ENCODE measurements at places on chromosomes 11 and 22.
A peak's percentile ranks its signal among the peaks of the same experiment; 100 is the strongest.

- DNase-seq, result no peak
These were observed 380.0 kb upstream of the B3GAT1 start for GRCh38 chr11:134792044-134792443.

- DNase-seq, result no peak
These were observed 29.4 kb upstream of the LYVE1 start for GRCh38 chr11:10597877-10598351.

DNA sequence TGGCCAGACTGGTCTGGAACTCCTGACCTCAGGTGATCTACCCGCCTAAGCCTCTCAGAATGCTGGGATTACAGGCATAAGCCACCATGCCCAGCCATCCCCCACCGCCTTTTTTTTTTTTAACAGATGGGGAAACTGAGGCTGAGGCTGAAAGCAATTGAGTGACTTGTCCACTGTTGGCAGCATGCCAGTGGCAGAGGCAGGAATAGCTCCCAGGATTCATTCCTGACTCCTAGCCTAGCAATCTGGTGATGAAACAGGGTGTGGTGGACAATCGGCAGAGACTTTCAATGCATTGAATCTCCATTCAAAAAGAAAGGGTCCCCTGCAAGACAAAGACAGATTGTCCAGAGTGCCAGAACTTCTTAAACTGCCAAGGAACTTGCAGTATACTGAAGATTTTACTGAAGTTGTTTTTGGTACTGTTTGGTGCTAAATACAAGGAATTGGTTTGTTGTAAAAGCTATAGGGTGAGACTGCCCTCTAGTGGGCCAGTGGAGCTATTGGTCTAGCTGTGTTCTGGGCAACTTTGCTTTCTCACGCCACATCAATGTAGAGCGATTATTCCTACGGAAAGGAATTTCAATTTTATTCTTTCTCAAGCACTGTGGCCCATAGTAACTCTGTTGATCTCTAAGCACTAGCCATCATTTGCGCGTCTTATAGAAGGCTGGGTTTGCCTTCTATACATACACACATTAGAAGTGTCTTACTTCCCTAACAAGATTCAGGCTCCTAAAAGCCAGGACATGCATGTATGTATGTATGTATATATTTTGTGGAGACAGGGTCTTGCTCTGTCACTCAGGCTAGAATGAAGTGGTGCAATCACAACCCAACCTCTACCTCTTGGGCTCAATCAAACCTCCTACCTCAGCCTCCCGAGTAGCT is 21.0 kb downstream of the C22orf31 start:
- DNase-seq, result peak; percentile 97

DNA sequence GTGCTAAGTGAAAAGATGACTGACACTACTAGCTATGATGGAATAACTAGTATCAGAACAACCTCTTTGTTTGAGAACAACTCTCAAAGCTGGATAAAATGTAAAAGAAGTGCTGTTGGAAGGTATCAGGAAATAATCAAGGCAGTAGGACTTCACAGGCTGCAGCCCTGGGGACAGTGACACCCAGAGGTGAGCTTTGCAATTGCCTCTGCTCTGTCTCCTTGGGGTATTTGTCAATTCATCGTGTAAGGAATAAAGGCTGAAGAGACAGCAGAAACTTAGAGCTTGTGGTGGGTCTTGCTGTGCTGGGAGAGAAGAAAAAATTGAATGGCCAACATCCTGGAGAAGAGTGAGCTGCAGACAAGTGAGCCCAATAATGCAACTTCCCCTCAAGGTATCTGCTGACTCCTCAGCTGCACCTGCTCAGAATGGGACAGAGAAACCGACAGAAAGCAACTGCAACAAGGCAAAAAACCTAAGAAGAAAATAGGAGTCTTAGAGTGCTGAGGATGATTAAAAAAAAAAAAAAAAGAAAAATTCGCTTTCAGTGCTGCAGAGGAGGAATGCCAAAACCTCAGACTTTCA is 141.1 kb downstream of the RCN1 start:
- DNase-seq, result peak; percentile 24

DNA sequence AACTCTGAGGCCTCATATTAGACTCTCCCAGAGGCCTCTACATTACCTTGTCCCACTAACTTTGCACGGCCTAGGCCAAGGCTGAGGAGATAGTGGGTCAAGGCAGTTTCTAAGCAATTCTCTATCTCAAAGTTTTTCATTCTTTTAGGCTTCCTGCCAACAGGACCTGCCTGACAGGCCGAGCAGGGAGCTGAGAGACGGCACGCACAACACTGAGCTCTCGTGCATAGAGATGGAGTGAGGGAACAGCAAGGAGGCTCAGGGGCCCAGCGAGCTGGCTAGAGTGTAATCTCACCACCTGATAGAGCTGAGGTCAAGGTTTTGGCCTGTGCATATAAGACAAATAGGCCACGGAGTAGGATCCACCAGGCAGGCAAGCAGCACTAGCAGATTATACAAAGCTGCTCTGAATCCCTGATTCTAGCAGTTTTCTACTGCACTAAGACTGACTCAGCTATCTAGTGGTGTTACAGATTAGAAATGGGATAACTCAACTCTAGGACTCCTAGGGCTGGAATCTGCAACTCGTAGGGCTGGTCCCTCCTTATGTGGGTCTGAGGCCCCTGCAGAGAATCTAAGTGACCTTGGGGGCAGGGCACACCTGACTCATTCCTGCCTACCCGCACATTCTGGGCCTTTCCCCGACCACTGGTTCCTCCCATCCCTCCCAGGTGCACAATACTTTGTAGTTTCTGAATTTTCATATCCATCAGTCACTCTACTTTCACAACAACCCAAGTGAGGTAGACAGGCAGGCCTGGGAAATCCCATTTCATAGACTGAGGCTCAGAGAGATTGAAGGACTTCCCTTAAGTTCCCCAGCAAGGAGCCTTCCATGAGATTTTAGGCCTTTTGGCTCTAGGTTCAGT is 1.7 kb downstream of the CYB5R2 start:
- no peak for DNase-seq

GRCh38 chr11:7480113-7480512 is 5.2 kb upstream of the OLFML1 start:
- peak; percentile 74 for DNase-seq

GRCh38 chr11:3093281-3094191 is 36.3 kb upstream of the CARS1 start:
- DNase-seq, result no peak

- no peak for DNase-seq
These were observed 365.0 kb downstream of the ETS1 start for GRCh38 chr11:128222245-128222884.

DNA sequence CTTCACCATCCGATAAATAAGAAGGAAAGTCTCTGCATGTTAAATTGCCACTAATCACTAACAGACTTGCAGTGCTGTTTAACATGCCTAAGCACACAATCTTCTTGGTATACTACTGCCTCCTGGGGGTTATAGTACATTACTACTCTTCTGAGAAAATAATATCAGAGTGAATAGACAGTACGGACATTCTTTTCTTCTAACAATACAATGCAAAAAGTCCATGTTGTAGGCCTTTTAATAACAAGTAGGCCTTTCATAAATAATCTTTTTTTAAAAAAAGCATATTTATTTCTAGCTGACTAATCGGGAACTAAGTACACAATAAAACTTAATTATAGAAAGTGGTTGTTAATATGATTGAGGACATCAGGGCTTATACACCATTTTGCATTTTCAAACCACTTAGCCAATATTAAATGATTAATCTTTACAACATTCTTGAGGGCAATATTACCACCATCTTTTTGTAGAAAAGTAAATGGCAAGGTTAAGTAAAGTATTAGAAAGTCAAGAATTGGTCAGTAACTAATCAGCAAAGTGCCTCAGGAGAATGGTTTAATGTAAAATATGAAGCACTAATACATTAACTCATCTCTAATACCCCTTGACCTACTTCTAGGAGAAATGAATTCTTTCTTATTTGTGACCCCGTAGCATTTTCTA is 84.7 kb downstream of the TTC28 start:
- peak; percentile 88 for DNase-seq

- no peak for DNase-seq
These were observed 102.4 kb downstream of the PRMT3 start for GRCh38 chr11:20489948-20490347.

DNA sequence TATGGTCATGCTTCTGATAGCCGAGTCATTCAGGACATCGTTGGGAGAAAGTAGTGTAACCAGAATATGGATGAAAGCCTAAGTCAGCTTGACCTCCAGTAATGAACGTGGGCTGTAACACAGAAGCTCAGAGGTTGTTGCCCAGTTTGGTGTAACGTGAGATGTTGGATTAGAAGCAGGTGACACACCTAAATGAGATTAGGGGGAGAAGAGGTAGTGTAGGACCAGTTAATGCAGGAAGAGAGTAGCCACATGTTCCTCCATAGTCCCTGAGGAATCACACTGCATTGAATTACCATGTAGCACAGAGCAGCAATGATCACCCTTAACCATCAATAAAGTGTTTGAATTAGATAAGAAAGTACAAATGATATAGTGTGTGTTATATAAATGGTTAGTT is 20.4 kb downstream of the FBXO7 start:
- DNase-seq, result no peak

GRCh38 chr11:72244361-72245262 is 636 bp upstream of the PHOX2A start:
- no peak for DNase-seq

- no peak for DNase-seq
These were observed 63.7 kb downstream of the CDKN1C start for GRCh38 chr11:2821891-2822290.

DNA sequence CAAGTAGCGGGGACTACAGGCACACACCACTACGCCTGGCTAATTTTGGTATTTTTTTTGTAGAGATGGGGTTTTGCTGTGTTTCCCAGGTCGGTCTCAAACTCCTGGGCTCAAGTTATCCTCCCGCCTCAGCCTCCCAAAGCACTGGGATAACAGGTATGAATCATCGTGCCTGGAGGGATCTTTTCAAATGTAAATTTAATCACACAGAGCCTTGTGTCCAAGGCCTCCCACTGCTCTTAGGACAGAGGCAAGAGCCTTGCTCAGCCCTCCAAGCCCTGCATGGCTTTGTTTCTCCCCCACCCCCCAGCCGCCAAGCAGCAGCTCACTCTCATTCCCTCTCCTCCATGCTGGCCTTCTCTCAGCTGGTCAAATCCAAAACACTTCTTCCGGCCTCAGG is 75.3 kb upstream of the CREB3L1 start:
- DNase-seq, result no peak

DNA sequence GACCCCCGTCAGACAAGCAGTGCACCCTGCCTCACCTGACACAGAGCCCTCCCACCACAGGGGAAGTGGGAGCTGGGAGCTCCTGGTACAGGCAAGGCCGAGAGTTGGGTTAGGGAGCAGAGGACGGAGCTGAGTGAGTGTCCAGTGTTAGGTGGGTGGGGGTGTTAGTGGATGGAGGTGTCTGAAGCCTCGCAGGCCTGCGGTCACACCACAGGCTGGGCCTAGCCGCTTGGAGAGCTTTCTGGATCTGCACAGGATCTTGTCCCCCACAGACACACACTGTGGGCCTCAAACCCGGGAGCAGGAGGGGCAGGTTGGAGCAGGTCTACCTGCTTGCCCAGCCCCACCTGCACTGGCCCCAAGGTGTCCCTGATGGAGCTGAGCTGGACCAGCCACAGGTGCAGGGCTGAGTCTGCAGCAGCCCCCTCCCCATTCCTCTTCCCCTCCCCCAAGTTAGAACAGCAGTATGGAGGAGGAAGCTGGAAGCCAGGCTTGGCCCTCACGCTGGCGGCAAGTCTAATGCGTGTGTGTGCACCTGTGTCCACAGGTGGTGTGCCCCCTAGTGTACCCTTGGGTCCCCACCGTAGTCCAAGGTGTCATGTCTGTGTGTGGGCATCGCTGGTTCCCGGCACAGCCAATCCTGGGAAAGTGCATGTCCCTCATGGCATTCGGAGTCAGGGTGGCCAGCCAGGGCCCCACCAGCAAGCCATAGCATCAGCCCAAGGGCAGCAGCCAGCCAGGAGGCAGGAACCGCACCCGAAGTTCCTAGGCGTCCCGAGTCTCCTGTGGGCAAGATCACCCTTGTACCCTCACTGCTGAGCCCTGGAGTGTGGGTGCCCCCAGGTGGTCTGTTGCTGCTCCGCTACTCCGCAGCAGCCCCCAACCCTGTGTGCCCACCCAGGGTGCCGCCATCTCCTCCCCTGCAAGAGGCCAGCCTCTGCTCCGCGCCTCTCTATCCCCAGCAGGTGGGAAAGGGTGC is 2.0 kb upstream of the GATD1 start:
- DNase-seq, result no peak

DNA sequence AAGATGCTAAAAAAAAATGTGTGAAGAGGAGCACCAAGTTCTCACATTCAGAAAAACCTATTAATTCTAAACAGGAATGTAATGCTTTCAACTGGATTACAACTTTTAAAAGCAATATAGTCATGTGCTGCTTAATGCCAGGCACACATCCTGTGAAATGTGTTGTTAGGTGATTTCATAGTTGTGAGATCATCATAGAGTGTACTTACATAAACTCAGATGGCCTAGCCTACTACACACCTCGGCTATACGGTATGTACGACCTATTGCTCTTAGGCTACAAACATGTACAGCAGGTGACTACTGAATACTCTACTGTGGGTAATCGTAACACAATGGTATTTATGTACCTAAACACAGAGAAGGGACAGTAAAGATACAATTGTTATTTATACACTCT is 142.3 kb downstream of the RBFOX2 start:
- no peak for DNase-seq

GRCh38 chr22:40547729-40548143 is 88.8 kb downstream of the MRTFA start:
- no peak for DNase-seq

GRCh38 chr11:81211050-81211449 is 1522.6 kb downstream of the FAM181B start:
- DNase-seq, result no peak

- DNase-seq, result peak; percentile 83
These were observed at the start of gene SCYL1 for GRCh38 chr11:65524741-65525545. TSS of gene SCYL1 (plus strand) at chr11:65525083. CDS start at chr11:65525154, 71 bp downstream.

GRCh38 chr11:35947437-35947836 is 3.6 kb downstream of the LDLRAD3 start:
- DNase-seq, result no peak

DNA sequence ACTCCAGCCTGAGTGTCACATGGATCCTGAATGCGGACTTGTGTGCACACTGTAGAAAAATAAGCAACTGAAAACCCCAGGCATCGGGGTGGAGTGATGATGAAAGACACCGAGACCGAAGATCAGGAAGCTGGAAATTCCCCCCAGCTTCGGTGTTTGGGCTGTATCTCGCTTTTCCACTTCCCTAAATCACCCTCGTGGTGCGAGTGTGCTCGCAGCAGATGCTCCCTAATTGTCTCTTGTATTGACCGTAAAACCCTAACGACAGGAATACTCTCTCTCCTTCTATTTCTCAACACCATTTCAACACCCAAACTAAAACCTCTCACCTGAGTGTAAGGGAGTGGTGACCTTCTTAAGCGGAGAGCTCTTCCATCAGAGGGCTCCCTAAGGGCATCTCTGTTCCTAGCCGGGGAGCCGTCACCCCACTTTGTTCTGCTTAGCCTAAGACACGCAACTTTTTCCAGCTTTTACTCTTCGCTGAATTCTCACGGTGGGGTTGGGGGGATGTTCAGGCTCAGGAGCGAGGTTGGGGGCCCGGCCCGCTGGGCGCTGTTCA is 635 bp upstream of the GRK3 start:
- no peak for DNase-seq

GRCh38 chr11:123892031-123892430 is 6.6 kb upstream of the TMEM225 start:
- DNase-seq, result no peak

Measured in fibroblast of the aortic adventitia (primary cell).